ENCODE measurements at places on chromosomes 7 and 10.

DNA sequence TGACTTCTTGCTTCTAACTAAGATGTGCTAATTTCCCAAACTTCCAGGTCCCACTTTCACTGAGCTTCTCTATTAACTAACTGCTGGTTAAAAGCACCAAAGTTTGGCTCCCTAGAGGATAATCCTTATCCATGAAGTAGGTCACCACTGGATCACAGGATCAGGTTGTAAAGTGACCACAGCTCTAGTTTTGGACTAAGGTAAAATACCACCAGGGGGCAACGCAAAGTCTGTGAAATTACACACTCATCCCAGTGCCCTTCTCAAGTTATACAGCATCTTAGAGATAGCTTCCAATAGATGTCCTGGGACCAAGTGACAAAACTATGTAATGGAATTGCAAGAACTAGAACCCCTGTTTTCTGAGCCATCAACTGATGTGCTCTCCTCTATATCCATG, 116.4 kb upstream of the ASAH2 start:
- no peak for DNase-seq

DNA sequence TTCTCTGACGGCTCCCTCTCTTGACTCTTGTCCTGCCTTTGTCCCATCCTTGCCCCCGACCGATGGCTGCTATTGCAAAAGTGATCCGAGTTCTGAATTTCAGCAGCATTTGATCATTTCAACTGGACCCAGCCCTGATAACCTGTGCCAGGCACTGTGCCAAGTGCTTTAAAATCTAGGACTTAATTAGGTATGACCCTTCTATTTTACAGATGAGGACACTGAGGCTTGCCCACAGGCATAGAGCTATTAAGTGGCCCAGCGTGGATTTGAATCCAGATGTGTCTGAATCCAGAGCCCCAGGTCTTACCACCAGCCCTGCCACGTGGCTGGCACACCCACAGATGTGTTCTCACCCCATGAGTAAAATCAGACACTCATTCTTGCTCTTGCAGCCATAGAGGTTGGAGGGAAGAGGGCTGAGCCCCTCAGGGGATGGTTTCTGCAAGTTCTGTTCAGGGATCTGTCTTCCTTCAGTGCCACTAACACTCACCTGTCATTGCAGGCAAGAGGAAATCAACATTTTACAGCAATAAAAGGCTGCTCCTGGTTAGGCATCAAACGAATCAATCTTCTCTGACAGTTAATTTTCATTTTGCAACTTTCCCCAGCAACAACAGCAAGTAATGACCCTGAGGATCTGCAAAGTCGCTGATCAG, 101.2 kb downstream of the GRID1 start:
- DNase-seq: no peak

DNA sequence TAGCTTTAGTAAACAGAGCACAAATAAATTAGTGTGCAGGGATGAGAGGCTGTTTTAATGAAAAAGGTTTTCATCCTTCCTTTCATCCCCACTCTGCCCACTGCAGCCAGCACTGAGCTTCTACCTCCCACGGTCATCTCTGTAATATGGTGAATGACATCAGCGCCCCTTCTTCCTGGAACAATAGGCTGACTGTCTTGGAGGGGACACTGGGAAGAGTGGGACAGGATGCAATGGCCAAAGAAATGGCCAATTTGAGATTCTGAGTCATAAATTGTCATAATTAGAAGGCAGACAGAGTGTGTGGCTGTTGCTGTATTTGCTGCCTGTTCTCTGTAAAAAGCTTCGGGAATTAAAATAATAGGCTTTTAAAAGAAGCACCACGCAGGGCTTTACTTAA, 126.7 kb upstream of the CALN1 start:
- DNase-seq: no peak

GRCh38 chr10:98414932-98415730, at the start of gene PYROXD2:
Gene PYROXD2, minus strand, starts transcription at chr10:98415182. Its CDS starts 47 bp downstream, at chr10:98415135.
- peak; percentile 21 for DNase-seq

- no peak for DNase-seq
Observed at GRCh38 chr10:8137726-8138125, 83.2 kb downstream of the GATA3 start.

GRCh38 chr7:143934526-143935325, at the start of gene OR2F2:
Gene OR2F2, plus strand, starts transcription at chr7:143935233. Its CDS starts 0 bp downstream, at chr7:143935233.
- no peak for DNase-seq

- no peak for DNase-seq
Observed at GRCh38 chr10:8137272-8137681, 82.8 kb downstream of the GATA3 start.

GRCh38 chr7:82517050-82517449, 73.5 kb upstream of the CACNA2D1 start:
- no peak for DNase-seq

DNA sequence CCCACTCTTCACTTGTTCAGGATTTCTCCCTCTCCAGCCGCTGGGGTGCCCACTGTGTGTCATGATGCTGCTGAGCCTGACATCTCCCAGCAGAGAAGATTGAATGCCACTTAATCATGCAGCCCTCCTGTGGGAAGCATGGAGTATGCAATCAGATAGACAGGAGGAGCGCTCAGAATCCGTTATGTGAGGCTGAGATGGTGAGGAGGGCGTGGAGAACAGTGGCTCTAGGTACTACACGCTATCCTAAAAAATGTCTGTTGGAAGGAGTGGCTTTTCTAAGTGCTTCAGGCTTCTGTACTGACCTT, 334.3 kb downstream of the LRMDA start:
- DNase-seq: no peak

DNA sequence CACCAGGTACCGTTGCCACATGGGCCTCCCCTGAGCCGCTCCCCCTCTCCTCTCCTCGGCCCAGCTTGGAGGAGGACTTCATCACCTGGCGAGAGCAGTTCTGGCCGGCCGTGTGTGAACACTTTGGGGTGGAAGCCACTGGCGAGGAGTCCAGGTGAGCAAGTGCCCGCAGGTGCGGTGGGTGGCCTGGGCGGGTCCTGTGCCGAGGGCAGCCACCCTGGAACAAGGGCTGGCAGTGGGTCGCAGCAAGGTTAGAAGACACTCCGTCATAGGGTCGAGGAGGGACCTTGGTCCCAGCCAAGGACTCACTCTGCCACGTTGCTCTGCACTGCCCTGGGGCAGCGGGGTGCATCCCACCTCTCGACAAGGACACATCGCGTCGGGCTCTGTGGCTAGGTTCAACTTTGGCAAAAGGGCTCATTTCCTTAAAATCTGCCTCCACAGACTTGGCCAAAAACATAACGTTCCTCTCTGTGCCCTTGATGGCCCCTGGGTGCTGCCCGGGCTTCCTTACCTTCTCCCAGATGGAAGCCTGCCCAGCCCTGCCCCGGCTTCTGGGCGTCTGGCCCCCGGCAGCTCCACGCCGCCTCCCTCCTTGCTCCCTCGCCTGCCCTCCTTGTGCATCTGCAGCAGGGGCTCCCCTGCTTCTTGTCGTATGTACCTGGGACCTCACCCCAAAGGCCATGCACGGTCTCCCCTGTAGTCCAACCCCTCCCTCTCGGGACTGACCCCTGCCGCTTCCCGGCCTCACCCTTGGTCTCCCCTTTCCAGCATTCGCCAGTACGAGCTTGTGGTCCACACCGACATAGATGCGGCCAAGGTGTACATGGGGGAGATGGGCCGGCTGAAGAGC, 12.7 kb downstream of the TMEM120A start:
- no peak for DNase-seq

- no peak for DNase-seq
Observed at GRCh38 chr7:14666913-14667312, 235.6 kb downstream of the DGKB start.

DNA sequence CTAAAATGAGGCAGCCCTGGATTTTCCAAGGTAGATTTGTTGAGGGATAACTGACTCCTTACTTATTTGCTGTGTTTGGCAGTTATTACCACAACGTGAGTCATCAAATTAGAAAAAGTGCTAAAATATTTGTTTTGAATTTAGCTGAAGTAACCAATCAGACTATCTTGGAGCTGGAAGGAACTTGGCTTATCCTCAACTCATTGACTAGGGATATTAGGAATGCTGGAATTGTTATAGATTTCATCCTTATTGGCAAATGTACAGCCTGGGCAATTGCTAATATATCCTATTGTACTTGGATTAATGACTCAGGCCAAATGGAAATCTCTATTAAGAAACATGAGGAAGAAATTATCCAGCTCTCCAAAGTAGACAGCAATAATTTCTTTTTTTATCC, 1189.0 kb upstream of the LRRN3 start:
- DNase-seq: no peak

- DNase-seq: no peak
Observed at GRCh38 chr10:58514111-58514770, 1.6 kb downstream of the BICC1 start.

- DNase-seq: peak; percentile 26
Observed at GRCh38 chr7:97835296-97836138, 36.7 kb downstream of the ASNS start.

GRCh38 chr7:47351233-47352154, 230.4 kb downstream of the TNS3 start:
- DNase-seq: no peak

- DNase-seq: no peak
Observed at GRCh38 chr10:58615237-58615935, 102.7 kb downstream of the BICC1 start.

GRCh38 chr10:33136271-33136670, 178.2 kb upstream of the ITGB1 start:
- no peak for DNase-seq

- no peak for DNase-seq
Observed at GRCh38 chr7:158094046-158094445, 493.6 kb downstream of the PTPRN2 start.

- no peak for DNase-seq
Observed at GRCh38 chr7:107043921-107044346, 571 bp upstream of the PRKAR2B start.

DNA sequence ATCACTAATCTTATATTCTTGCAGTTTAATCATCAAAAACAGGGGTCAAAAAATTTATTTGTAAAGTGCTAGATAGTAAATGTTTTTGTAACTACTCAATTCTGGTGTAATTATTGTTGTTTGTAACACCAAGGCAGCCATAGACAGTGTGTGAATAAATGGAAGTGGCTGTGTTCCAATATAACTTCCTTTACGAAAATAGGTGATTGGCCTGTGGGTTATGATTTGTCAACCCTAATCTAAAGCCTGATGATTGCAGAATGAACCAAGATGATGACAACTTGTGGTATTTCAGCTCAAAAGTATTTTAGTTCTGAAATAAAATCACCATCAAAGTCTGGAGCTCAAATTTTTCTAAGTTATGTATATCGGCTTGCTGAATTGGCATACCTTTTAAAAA, 34.4 kb upstream of the ETV1 start:
- no peak for DNase-seq

GRCh38 chr10:7667262-7668141, 736 bp upstream of the ITIH5 start:
- no peak for DNase-seq

DNA sequence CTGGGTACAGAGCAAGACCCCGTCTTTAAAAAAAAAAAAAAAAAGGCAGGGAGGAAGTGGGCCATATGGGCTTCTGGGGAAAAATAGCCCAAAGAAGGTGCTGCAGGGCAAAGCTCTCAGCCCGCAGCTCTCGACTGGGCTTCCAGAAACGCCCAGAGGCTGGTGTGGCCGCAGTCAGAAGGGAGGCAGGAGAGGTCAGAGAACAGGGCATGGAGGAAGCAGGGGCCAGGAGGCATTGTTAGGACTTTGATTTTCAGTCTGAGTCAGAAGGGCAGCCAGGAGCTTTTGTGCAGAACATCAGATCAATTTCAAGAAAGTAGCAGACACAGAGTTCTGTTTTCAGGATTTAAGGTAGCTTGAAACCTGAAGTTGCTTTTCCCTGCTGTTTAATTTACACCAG, 35.3 kb upstream of the CYTH3 start:
- no peak for DNase-seq

- no peak for DNase-seq
Observed at GRCh38 chr10:61701055-61701705, 38.5 kb downstream of the CABCOCO1 start.

DNA sequence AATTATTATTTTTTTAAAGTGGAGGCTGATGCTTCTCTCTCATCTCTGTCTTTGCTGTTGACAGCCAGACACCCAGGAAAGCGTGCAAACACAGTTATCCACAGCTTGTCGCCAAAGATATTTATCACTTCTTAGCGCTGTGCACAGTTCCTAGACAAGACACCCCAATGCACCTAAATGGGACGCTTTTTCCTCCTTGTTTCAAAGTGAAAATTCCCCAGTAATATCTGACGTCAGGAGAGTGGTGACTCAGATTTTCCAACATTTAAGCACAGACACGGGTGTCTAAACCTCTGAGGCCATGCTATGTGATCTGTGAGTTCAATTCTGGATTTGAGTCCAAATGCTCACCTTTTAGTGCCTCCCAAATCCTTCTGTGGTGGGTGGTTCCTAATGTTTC, 151.6 kb downstream of the EMX2 start:
- DNase-seq: no peak

DNA sequence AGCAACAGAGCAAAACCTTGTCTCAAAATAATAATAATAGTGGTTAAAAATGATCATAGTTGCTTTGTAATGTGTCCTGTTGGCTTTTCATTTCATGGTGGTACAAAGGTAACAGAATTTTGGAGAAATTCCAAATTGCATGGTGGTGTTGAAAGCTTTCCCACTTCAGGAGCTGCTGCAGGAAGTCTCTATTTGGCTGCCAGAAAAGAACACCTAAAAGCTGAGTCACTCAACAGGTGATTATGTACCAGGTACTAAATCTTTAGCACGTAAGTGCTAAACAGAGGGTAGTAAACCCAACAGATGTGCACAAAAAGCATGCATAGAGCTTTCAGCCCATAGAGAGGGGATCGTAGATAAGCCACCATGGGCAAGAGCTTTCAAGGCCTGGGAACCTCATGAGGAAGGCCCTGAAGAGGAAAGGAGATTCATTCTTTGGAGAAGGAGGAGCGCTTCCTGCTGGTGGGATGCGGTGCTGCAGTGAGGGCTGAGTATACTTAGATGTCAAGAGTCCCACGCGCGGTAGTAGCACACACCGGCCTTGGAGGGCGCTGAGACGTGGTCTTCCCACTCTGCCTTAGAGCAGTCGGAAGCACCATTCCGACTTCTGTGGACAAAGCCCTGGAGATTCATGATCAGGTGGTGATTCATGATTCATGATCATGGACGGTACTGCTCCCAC, 118.7 kb downstream of the RALA start:
- no peak for DNase-seq

DNA sequence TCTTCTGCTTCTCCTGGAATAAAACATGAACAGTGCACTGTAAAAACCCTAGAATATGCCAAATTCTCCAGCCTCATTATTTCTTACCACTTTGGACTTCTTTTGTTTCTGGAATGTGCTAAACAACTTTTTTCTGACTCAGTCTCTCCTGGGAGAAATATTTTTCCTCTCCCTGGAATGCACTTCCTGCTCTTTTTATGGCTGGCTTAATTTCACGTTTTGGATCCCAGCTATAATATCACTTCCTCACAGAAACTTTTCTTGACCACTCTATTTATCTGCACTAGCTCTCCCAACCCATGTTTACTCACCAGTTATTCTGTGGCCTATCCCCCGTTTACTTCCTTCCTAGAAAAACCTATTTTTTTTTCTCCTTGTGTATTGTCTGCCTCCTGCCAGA, 26.7 kb downstream of the ABCB5 start:
- DNase-seq: no peak

Measured in activated CD4-positive, alpha-beta T cell treated with anti-CD3 and anti-CD28 coated beads for 1 hour (primary cell).